SK-N-SH (cell line): ENCODE measurements at places on chromosomes 12 and 14.

- DNase-seq = no peak
Measured at GRCh38 chr14:99560403-99560802, 43.6 kb downstream of the CCDC85C start.

DNA sequence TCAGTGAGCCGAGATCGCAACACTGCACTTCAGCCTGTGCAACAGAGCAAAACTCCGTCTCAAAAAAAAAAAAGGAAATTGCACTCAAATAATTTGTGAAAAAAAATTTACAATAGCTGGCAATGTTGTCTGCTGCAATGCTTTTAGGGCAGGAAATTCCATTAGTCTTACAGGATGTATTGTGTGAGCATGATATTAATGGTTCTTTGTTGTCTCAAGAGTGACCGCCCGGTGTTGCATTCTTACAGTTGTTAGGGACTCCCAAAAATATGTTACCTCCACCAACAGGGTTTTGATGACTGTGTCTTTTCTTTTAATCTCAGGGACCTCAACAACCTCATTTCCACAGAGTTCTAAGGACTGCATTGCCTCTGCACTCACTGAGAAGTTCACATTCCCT, 44.8 kb downstream of the PZP start:
- no peak for DNase-seq

GRCh38 chr14:77457115-77457521, 283 bp downstream of the VIPAS39 start:
- peak; percentile 46 for DNase-seq

DNA sequence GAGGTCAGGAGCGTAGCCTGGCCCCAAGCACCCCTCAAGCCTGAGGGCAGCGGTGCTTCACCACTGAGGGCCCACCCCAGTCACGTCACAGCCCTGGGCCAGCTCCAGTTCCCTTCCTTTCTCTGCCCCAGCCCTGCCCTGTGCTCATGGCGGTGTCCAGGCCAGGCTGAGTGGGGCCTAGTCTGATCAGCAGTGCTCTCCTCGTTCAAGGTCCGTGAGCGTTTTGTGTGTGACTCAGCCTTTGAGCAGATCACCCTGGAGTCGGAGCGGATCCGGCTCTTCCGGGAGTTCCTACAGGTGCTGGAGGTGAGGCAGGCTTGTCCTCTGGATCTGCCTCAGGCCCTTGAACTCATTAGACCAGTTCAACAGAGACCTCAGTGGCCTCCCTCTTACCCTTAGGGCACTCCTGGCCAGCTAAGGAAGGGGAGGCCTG, 19.0 kb downstream of the PRPF40B start:
- no peak for DNase-seq

- DNase-seq = no peak
Measured at GRCh38 chr12:29211696-29212095, 62.6 kb downstream of the FAR2 start.

GRCh38 chr12:96719660-96720362, 187.2 kb upstream of the NEDD1 start:
- no peak for DNase-seq

- no peak for DNase-seq
Measured at GRCh38 chr14:22474730-22475351, 114.2 kb downstream of the DAD1 start.

- DNase-seq = no peak
Measured at GRCh38 chr12:117469883-117470483, 108.6 kb upstream of the NOS1 start.

DNA sequence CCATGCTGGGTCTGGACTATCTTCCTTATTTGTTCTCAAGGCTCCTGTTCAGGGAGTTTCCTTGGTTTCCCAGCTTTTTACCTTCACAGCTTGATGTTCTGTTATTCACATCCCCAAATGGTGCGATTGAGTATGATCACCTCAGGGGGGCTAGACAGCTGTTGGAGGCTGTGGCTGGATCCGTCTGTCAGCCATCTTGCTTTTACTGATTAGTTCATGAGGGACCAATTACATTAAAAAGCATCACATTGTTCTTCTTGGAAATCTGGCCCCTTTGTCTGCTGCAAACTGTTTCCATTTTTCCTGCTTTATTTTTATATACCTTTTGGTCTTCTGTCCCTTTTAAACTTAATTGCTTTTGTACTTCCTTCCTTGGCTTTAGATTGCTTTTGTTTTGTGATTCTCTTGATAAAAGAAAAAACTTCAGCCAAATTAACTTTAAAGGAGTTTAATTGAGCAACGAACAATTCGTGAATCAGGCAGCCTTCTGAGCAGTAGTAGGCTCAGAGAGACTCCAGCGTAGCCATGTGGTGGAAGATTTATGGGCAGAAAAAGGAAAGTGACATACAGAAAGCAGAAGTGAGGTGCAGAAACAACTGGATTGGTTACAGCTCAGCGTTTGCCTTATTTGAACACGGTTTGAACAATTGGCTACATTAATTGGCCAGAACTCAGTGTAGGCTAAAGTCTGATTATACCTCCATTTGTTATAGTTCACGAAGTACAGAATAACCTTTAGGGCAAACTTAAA, 208.7 kb downstream of the AEBP2 start:
- DNase-seq = no peak

- DNase-seq = no peak
Measured at GRCh38 chr12:106981788-106982187, 5.2 kb downstream of the MTERF2 start.

DNA sequence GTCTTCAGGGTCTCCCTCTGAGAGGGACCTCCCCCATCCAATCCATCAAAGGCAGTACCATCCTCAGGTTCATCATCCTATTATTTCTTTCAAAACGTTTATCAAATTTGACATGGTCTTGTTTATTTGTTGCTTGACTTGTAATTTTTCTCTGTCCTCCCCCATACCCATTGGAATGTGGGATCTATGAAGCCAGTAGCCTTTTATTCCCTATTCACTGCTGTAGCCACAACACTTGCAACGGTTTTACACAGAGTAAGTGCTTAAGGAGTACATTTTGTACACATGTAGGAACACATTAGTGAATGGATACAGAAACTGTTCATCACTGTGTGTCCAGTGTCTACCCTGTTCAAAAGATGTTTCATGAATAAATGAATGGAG, 41.5 kb downstream of the IGF1 start:
- DNase-seq = no peak

DNA sequence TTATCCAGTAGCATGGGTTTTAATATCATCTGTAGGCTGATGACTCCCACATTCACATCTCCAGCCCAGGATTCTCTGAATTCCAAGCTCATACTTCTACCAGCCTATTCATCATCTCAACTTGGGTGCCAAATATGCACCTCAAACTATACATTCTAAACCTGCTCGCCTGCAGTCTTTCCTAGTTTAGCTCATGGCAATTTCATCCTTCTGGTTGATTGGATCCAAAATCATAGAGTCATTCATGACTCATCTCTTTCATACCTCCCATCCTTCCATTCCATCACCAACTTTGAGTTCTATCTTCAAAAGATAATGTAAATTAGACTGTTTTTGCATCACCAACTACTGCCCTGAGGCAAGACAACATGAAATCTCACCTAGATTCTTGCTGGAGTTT, 99.7 kb upstream of the EGLN3 start:
- no peak for DNase-seq

DNA sequence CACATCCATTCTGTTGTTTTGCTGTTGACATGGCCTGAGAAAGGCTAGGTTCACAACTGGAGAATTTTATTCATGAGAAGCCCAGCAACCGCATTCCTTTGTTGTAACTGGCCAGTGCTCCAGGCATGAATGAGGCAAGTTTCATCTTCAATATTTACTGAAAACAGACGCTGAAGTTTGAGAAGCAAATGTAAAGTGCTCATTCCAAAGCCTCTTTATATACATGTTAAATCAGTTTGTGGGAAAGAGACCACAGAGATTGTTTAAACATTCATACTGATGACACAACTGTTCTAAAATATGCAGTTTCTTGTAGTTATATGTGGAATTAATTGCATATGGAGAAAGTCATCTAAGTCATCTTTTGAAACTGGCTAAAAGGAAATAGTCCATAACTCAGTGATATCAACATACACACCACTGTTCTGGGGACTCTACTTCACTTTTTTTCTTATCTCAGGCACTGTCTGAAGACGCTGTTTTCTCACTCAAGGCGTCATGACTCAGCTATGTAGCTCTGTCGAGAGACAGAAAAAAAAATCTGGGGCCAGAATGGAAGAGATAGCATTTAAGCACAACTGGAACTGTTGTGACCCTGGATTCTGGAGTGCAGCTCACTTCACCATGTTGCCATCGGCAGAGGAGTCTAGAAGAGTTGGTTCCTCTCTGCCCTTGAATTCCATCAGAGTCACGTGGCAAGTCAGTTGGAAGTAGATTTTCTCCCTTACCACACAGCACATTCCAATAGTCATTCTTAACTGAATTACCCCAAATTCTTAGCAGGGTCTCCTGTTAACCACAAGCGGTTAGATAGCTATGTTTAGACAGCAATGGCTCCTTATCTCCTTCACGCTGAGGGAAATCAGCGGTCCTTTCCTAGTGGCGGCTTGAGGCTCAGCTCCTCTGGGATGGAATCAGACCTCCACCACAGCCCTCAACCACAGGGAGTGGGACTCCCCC, 258.4 kb upstream of the HMGA2 start:
- no peak for DNase-seq

- no peak for DNase-seq
Measured at GRCh38 chr14:69087061-69087461, 65.9 kb downstream of the DCAF5 start.

GRCh38 chr14:95445676-95446075, 70.8 kb downstream of the SYNE3 start:
- DNase-seq = peak; percentile 41

- no peak for DNase-seq
Measured at GRCh38 chr14:29637411-29637810, 290.2 kb downstream of the PRKD1 start.

DNA sequence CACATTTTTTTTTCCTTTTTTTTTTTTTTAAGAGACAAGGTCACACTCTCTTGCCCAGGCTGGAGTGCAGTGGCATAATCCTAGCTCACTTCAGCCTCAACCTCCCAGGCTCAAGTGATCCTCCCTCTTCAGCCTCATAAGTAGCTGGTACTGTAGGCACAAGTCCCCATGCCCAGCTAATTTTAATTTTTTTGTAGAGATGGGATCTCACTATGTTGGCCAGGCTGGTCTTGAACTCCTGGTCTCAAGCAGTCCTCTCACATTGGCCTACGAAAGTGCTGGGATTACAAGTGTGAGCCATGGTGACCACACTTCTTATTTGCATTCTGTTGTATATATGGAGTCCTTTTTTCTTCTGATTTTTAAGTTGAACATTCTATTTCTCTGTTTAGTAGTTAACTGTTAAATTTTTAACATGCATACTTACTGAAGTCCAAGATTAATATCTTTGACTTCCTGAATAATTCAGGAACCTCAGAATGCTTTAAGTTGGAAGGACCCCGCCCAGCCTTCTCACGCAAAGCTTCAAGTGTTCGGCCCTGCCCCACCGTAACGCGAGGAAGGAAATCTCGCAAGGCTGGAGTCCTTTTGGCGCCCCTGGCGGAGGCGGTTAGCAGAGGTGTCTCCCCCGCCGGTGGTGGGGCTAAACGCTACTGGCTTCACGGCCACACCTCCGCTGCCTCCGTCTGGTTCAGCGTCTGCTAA, 21.6 kb downstream of the SPATS2 start:
- DNase-seq = no peak

DNA sequence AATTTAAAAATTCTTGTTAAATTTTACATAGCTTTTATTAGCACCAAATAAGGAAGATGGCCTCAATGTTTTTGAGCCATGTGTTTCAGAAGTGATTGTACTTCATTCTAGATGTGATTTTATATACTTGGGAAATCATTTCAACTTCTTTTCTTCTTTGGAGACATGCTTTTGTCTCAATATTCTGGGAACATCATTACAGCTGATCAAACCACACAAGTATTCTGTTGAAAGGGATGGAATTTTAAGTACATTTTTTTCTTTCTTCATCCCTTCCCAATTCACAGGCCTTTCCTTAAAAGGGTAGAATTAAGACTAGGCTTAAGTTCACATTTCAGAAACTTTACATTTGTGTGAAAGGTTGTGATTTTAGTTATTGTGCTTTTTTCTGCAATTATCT, 66.4 kb downstream of the PAPOLA start:
- DNase-seq = no peak

GRCh38 chr12:122265886-122266229, 436 bp downstream of the VPS33A start:
- no peak for DNase-seq

DNA sequence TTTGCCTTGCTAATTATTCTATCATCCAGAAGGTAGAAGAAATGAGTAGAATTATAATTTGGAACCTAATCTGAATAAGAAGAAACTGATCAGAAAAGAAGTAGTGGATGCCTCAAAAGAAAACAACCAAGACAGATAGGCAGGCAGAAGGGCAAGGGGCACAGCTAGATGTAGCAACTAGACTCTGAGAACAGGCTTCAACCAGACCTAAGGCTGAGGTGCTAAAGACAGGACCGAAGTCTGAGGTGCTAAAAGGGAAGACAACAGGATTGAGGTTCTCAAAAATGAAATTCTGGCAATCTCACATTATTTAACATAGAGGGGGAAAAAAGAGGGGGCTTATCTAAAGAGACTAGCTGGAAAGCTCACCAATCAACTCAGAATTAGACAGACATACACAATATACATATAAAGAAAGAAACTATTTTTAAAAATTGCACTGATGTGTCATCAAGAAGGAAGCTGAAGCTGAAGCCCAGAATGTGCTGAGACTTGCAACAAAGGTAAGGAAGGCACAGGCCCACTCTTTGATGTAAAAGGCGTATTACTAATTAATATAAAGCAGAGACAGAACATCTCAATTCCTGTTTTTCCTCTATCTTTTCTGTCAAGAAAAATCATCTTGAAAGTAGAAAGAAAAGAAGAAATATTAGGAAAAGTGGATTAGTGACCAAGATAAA, 43.8 kb upstream of the CSRNP2 start:
- DNase-seq = no peak

DNA sequence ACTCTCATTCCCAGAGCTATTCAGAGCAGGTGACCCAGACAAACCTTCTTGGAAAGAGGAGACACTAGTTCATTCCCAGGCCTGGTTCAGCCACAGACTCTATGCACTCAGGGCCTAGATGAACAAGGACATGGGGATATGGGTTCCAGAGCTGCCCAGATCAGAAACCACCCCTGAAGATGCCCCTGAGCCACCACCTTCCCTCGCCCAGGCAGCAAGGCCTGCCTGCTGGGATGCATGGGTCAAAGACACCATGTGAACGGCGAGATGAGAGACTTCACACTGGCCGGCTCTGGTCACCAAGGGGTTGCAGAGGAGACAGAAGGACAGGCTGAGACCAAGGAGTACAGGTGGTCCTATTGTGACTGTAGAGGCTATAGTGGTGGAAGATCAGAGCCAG, 4.1 kb downstream of the SERPINA12 start:
- no peak for DNase-seq

- no peak for DNase-seq
Measured at GRCh38 chr14:103206023-103206481, 82.8 kb downstream of the TNFAIP2 start.

- DNase-seq = peak; percentile 67
Measured at GRCh38 chr14:58166005-58166983, 14.3 kb upstream of the ARMH4 start.

- no peak for DNase-seq
Measured at GRCh38 chr12:19002216-19002615, 127.3 kb upstream of the PLEKHA5 start.

GRCh38 chr12:58032156-58032555, 90.8 kb downstream of the ATP23 start:
- DNase-seq = no peak
